ENCODE measurements at places on chromosomes 4 and X. TPM values are rescaled to one million over a fixed set of nuclear protein-coding genes. Genes with fewer than 3 reads are reported as not detected.

The PAGE2B gene
- not detected for total RNA-seq

The NEXMIF gene
- 0.24 TPM for total RNA-seq

The NSUN7 gene
- total RNA-seq: 6.6 TPM

GRCh38 chr4:86306816-86307215 lies 53.0 kb downstream of the MAPK10 start:
- no peak for DNase-seq

DNA sequence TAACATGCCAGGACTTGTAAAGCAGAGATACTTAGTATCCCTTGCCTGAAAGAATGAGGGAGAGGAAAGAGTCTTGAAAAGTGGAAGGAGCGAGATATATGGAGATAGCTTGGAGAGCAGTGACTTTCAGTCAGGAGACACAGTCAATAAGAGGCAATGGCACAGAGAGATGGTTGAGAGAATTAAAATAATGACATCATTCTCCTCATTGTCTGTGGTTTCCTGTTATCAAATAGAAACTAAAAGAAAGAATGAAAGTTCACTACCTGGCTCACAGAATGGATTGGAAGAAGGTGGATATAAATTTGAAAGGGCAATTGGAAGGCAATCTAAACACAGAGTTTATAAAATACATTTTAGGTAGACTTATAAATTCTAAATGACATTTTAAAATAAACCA lies 760.2 kb upstream of the AADAT start:
- DNase-seq: no peak

GRCh38 chrX:33204889-33205288 lies 6.5 kb downstream of the DMD start:
- no peak for DNase-seq

- no peak for DNase-seq
These were observed 121.2 kb upstream of the TLL1 start for GRCh38 chr4:165751882-165752281.

DNA sequence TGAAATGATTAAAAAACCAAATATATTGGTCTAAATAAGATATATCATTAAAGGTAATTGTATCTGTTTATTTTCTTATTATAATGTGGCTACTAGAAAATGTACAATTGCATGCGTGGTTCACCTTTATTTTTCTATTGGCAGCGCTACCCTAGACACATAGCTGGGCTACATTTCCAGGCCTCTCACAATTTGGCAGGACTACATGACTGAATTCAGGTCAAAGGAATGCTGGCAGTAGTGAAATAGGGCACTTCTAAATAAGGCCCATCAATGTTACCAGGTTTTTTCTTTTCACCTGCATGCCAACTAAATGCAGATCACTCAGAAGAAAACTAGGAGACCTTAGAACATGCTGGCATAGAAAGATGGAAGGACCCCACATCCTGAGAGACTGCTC lies 1072.9 kb upstream of the SLIT2 start:
- DNase-seq: no peak

Data from left cardiac atrium (tissue), 4 donors.